ENCODE measurements at places on chromosomes 7 and 10.

GRCh38 chr10:44167752-44168151 lies 217.1 kb downstream of the CXCL12 start:
- H3K27me3 ChIP-seq, result peaks cover 40% of the 10 kb centered on the region
- H3K4me1 ChIP-seq, result no peaks in the 10 kb centered on the region

DNA sequence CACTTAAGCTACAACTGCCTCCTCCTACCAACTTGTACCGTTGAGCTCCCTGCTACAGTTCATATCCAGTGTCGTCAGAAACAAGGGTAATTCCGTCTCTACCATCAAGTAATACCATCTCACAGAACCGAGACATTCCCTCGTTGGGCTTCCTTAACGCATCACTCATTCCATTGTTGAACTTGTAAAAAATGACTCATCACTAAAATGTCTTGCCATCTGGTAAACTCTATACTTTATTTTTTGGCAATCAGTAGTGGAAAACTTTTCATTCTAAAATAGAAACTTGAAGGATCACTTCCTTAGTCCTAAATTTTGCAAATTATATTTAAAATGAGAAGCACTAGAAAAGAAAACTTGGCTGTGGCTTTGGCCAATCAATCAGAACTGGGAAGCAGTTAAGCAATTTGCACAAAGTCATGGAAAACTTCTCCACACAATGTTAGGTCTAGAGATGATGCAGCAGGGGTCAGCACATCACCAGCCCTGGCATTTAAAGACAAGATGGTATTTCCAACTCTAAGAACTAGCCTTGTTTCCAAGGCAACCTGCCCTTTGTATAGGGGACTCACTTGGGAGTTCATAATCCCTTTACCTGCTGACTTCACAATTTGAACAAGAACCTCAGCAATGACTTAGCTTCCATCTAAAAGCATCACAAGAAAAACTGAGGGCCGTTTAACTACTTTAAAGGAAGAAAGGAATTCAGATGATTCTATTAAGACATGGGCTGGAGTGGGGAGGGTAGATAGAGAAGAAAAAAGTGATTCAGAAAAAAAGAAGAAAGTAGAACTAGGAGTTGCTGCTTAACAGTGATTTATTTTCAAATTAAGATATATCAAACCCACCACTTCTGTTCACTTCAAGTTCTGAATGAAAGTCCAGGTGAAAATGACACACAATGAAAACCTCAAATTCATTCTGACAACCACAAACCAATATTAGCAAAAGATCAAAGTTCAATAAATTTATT lies 288.1 kb downstream of the PARD3 start:
- no peak overlapping the region for H3K27ac ChIP-seq
- H3K27me3 ChIP-seq, result no peaks in the 10 kb centered on the region
- H3K4me1 ChIP-seq, result no peaks in the 10 kb centered on the region
- no peaks in the 10 kb centered on the region for H3K36me3 ChIP-seq
- no peak overlapping the region for H3K4me3 ChIP-seq

DNA sequence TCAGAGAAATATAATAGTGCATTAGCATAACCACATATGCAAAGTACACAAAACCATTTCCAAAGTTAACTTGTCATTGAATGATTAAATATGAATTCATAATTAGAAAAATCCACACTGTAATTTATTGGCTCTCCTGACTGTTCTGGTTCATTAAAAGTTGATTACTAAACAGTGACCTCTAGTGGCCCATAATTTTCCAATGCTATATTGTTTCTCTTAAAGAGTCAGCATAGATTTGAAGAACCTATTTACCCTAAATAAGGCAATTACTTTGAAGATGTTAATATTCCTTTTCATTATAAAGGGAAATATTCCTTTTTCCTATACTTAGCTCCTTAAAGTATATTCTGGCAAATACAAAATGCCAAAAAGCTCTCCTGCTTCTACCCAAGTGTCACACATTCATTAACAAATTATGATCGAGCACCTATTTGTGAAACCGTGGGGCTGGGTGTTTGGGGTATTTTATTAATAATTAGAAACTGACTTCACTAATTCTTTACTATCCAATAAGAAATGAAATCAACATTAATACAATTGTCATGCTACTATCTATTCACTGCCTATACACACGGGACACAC lies 86.2 kb downstream of the HIBADH start:
- no peaks in the 10 kb centered on the region for H3K36me3 ChIP-seq
- no peak overlapping the region for H3K4me3 ChIP-seq
- H3K4me1 ChIP-seq, result no peaks in the 10 kb centered on the region
- H3K27me3 ChIP-seq, result no peaks in the 10 kb centered on the region
- H3K27ac ChIP-seq, result no peak overlapping the region

DNA sequence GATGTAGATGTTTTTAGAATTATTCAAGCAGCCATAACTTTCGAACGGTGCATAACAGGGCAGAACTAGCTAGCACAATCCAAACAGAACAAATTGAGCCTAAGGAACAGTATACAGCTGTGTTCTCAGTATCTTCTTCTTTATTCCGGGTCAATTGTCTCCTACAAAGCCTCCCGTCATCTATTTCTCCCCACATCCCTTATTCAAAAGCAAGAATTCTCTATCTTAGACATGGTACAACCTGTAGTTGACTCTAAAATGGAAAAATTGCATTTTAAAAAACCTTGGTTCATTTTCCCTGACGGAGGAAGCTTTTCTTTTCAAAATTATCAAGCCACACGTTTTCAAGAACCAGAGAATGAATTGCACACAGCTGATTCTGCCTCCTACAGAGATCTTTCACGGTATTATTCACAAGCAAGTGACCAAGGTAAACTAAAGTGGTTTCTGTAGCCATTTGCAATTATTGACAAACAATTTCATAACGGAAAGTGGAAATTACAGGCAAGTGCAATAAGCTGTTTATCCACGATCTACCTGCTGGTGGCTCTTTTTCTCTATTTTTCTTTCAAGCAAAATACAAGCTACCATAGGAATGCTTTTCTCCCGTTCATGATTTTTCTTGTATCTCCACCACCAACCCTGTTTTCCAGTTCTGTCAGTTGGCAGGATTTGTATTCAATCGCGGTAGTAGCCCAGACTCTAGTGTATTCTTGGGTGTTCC lies 2.3 kb downstream of the GRM8 start:
- H3K4me3 ChIP-seq, result peak overlapping the region; percentile 37
- peaks cover 18% of the 10 kb centered on the region for H3K4me1 ChIP-seq
- no peak overlapping the region for H3K27ac ChIP-seq

GRCh38 chr7:30087371-30087770 lies 47.4 kb upstream of the MTURN start:
- no peak overlapping the region for H3K27ac ChIP-seq
- no peak overlapping the region for H3K4me3 ChIP-seq

GRCh38 chr7:122975341-122975740 lies 20.2 kb downstream of the TAS2R16 start:
- no peak for DNase-seq
- H3K27me3 ChIP-seq, result no peaks in the 10 kb centered on the region
- no peak overlapping the region for H3K27ac ChIP-seq
- no peaks in the 10 kb centered on the region for H3K4me1 ChIP-seq
- H3K4me3 ChIP-seq, result no peak overlapping the region

- no peak overlapping the region for H3K4me3 ChIP-seq
- no peak for DNase-seq
- peaks cover 7% of the 10 kb centered on the region for H3K4me1 ChIP-seq
- H3K36me3 ChIP-seq, result no peaks in the 10 kb centered on the region
These were observed 23.3 kb downstream of the MYOF start for GRCh38 chr10:93458821-93459257.

DNA sequence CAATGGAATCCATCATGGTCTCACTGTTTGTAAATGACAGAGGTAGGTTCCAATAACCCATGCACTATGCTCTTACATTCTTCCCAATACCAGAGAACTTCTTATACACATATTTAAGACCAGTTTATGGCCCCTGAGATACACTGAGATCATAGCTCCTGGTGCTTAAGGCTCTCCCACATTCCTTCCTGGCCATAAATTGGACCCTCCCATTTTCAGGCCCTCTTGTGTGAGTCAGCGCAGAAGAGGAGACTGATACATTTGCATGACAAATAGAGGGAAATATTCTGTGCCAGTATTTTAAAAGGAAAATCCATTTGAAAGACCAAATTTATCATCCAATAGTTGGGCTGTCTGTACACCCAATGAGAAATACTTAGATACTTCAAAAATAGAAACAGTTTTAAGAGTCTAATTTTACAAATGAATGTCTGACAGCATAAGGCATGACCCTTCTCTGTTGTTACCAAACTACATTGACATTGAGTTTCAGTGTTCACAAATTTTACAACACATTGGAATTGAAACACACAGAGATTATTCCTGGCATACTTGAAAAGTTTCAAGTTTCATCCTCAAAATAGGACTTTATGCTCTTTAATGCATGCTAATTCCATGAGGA lies 35.3 kb downstream of the SLC16A9 start:
- H3K36me3 ChIP-seq, result no peaks in the 10 kb centered on the region
- H3K27ac ChIP-seq, result no peak overlapping the region
- H3K27me3 ChIP-seq, result peaks cover 22% of the 10 kb centered on the region

DNA sequence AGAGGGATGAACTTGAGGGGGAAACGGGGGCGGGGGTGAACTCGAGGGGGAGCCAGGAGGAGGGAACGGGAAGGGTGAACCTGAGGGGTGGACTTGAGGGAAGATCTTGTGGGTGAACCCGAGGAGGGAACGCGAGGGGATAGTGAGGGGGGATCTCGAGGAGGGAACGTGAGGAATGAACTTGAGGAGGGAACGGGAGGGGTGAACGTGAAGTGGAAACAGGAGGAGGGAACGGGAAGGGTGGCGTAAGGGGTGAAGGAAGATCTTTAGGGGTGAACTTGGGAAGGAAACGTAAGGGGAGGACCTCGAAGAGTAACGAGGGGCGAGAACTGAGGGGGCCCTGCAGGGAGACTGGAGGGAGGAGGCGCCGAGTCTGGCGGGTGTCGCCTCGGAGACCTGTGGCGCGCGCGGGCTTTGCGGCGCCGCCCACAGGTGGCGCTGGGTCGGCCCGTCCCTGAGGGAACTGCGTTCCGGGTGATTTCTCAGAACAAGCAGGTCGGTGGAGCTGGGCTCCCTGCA lies 651 bp downstream of the MYO3A start:
- H3K27ac ChIP-seq, result no peak overlapping the region
- H3K4me1 ChIP-seq, result no peaks in the 10 kb centered on the region
- H3K27me3 ChIP-seq, result peaks cover 7% of the 10 kb centered on the region
- no peak for DNase-seq

- H3K36me3 ChIP-seq, result no peaks in the 10 kb centered on the region
- DNase-seq, result no peak
- H3K4me1 ChIP-seq, result no peaks in the 10 kb centered on the region
- no peak overlapping the region for H3K27ac ChIP-seq
- H3K27me3 ChIP-seq, result peaks cover 35% of the 10 kb centered on the region
These were observed 24.5 kb downstream of the MRC1 start for GRCh38 chr10:17833656-17834055.

GRCh38 chr10:102312683-102313082 lies 67.4 kb downstream of the GBF1 start:
- DNase-seq, result no peak
- no peaks in the 10 kb centered on the region for H3K27me3 ChIP-seq
- peaks cover 39% of the 10 kb centered on the region for H3K4me1 ChIP-seq
- no peak overlapping the region for H3K27ac ChIP-seq

- no peak overlapping the region for H3K4me3 ChIP-seq
- H3K4me1 ChIP-seq, result peaks cover 25% of the 10 kb centered on the region
- H3K27ac ChIP-seq, result peak overlapping the region; percentile 41
These were observed 4.7 kb downstream of the ZDHHC6 start for GRCh38 chr10:112442063-112442462.

- H3K36me3 ChIP-seq, result no peaks in the 10 kb centered on the region
- H3K27me3 ChIP-seq, result peaks cover 14% of the 10 kb centered on the region
- H3K4me3 ChIP-seq, result no peak overlapping the region
- peaks cover 4% of the 10 kb centered on the region for H3K4me1 ChIP-seq
- no peak for DNase-seq
These were observed 102.0 kb upstream of the FAM20C start for GRCh38 chr7:90111-91063.

- peak overlapping the region; percentile 89 for H3K4me3 ChIP-seq
- H3K27ac ChIP-seq, result no peak overlapping the region
- H3K4me1 ChIP-seq, result peaks cover 21% of the 10 kb centered on the region
- peaks cover 12% of the 10 kb centered on the region for H3K36me3 ChIP-seq
These were observed 1.2 kb downstream of the CFAP69 start for GRCh38 chr7:90246171-90246570.

- H3K4me3 ChIP-seq, result no peak overlapping the region
- H3K27ac ChIP-seq, result peak overlapping the region; percentile 51
- H3K4me1 ChIP-seq, result no peaks in the 10 kb centered on the region
- no peaks in the 10 kb centered on the region for H3K27me3 ChIP-seq
These were observed 44.6 kb upstream of the TSPAN13 start for GRCh38 chr7:16708980-16709379.

GRCh38 chr7:122183106-122183505 lies 39.1 kb upstream of the AASS start:
- H3K4me3 ChIP-seq, result no peak overlapping the region
- H3K36me3 ChIP-seq, result no peaks in the 10 kb centered on the region
- no peak overlapping the region for H3K27ac ChIP-seq

DNA sequence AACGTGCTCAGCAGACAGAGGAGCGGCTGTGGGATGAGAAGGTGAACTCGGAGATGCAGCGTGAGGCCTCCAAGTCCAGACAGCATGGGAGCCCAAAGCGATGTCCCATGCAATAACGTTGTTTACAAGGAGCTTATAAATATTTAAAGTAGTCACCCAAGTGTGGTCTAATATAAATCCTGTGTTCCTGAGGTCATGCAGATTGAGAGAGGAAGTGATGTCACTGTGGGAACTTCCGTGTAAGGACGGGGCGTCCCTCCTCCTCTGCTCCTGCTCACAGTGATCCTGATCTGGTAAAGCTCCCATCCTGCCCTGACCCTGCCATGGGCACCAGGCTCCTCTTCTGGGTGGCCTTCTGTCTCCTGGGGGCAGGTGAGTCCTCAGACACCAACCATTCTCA lies 94.7 kb upstream of the PRSS58 start:
- peaks cover 45% of the 10 kb centered on the region for H3K27me3 ChIP-seq
- peak overlapping the region; percentile 10 for H3K27ac ChIP-seq
- H3K4me3 ChIP-seq, result peak overlapping the region; percentile 66
- H3K4me1 ChIP-seq, result peaks cover 15% of the 10 kb centered on the region
- no peak for DNase-seq

- H3K4me1 ChIP-seq, result no peaks in the 10 kb centered on the region
- peaks cover 6% of the 10 kb centered on the region for H3K27me3 ChIP-seq
- no peak for DNase-seq
- H3K36me3 ChIP-seq, result peaks cover under 1% of the 10 kb centered on the region
These were observed 92.6 kb upstream of the TCF7L2 start for GRCh38 chr10:112857493-112857892.

- no peaks in the 10 kb centered on the region for H3K27me3 ChIP-seq
- no peak for DNase-seq
- no peak overlapping the region for H3K27ac ChIP-seq
- no peaks in the 10 kb centered on the region for H3K36me3 ChIP-seq
- no peaks in the 10 kb centered on the region for H3K4me1 ChIP-seq
These were observed 576.1 kb upstream of the LRRTM3 start for GRCh38 chr10:66349726-66350125.

All from effector memory CD8-positive, alpha-beta T cell (primary cell).